ENCODE measurements at places on chromosomes 5 and 9. TPM values are rescaled to one million over a fixed set of nuclear protein-coding genes. Genes with fewer than 3 reads are reported as not detected.

The C9 gene
- total RNA-seq, result 0.18 TPM

The TMEM252 gene
- total RNA-seq, result not detected

The PCDHB11 gene
- 0.18 TPM for total RNA-seq

The CEL gene
- 0.18 TPM for total RNA-seq

The NCBP1 gene
- 33.6 TPM for total RNA-seq

The PWWP2A gene
- 15.8 TPM for total RNA-seq

The EDIL3 gene
- 18.2 TPM for total RNA-seq

The SLC46A2 gene
- total RNA-seq, result not detected

The SIT1 gene
- not detected for total RNA-seq

The PDZD2 gene
- total RNA-seq, result 0.43 TPM

The SLC25A48 gene
- not detected for total RNA-seq

The ADAMTS12 gene
- total RNA-seq, result 34.2 TPM

The PCDHGA9 gene
- total RNA-seq, result 3.1 TPM

The IL4 gene
- not detected for total RNA-seq

The BNC2 gene
- total RNA-seq, result 27.5 TPM

The TOPORS gene
- 30.0 TPM for total RNA-seq

The CAPSL gene
- not detected for total RNA-seq

The CMBL gene
- 11.2 TPM for total RNA-seq

The KLF4 gene
- 16.8 TPM for total RNA-seq

The CARD6 gene
- total RNA-seq, result 7.0 TPM

The PTGES gene
- 108 TPM for total RNA-seq

The DDX31 gene
- total RNA-seq, result 7.1 TPM

The C5orf58 gene
- total RNA-seq, result not detected

The ADRA1B gene
- total RNA-seq, result 0.14 TPM

Data from smooth muscle cell of bladder (primary cell).